Skeletal muscle tissue (tissue), 5 donors: ENCODE measurements at places on chromosomes 16 and 17. TPM values are rescaled to one million over a fixed set of nuclear protein-coding genes. Genes with fewer than 3 reads are reported as not detected.

Gene MT1A
- total RNA-seq: not detected

Gene CACNG5
- 0.52 TPM for total RNA-seq

Gene AANAT
- total RNA-seq: not detected

Gene PHOSPHO1
- 13.6 TPM for total RNA-seq

Gene KRT40
- 6.3 TPM for total RNA-seq
